Stomach (tissue), 19 donors: ENCODE measurements at places on chromosomes 7 and 10.

DNA sequence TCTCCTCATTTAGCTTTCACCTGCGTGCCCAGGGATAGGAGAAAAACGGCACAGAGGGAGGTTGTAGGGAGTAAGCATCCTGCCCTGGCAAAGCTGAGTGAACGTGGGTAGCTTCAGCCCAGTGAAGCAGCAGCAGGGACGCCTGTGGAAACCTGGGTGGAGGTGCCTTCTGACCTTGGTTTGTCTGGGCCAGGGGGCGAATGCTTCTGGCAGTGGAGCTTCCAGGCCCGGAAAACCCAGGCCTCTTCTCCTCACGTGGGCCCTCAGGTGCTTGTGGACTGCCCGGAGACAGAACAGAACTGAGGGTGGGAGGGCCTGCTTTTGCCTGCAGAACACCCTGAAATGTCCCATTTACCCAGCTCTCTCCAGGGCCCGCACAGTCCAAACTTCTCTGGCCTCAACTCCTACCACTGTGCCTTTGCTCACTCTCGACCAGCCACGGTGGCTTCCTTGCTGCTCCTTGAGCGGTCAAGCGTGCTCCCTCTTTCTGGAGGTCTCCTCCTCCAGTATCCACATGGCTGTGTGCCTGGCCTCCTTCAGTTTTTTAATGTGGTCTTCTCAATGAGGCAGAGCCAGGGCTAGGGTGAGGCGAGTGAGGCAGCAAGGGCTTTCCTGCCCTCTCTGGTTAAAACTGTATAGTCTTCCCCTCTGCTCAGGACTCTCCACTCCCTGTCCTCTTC lies 62.4 kb downstream of the TMEM209 start:
- no peak for DNase-seq

DNA sequence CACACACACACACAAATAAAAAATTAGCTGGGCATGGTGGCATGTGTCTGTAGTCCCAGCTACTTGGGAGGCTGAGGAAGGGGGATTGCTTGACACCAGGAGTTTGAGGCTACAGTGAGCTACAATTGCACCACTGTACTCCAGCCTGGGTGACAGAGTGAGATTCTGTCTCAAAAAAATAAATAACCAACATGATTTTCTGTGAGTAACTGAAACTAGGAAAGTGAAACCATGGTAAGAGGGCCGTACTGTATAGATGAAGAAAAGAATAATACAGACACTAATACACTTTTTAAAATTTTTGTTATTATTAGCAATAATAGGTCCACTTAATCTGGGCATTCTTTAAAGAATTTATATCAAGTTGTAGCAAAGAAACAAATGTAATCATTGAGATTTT lies 170.9 kb downstream of the HGF start:
- no peak for DNase-seq

DNA sequence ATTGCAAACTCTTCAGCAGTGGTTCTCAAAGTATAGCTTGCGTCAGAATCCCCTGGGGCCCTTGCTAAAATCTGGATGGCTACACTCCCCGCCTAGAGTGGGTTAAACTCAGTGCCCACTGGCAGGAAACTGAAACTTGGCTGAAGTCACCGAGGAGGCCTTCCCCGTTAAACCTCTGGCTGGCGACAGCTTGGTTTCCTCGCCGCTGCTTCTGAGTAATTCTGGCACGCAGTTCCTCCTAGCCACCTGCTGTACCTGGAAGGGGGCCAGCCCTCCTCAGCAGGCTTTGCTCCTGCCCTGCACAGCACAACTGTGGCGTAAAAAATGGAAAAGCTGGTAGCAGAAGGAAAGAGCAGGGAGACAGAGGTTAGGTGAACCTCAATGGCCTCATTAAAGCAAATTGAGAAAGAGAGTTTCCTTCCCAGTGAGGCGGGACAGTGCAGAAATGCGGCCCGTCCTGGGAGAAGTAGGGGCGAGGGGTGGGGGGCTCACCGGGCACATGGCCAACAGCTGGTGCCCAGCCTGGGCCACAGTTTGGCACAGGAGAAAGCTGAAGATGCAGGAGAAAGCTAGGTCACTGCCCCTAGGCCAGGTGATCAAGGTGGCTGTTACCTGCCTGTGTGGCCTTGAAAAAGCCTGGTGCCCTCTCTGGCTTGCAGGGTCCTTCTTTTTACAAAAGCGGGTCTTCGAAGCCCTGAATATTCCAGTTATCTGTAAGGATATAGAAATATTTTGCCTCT lies 46.6 kb downstream of the ALOX5 start:
- DNase-seq: peak; percentile 94

GRCh38 chr10:76905251-76905650 lies 732.4 kb downstream of the KCNMA1 start:
- no peak for DNase-seq

DNA sequence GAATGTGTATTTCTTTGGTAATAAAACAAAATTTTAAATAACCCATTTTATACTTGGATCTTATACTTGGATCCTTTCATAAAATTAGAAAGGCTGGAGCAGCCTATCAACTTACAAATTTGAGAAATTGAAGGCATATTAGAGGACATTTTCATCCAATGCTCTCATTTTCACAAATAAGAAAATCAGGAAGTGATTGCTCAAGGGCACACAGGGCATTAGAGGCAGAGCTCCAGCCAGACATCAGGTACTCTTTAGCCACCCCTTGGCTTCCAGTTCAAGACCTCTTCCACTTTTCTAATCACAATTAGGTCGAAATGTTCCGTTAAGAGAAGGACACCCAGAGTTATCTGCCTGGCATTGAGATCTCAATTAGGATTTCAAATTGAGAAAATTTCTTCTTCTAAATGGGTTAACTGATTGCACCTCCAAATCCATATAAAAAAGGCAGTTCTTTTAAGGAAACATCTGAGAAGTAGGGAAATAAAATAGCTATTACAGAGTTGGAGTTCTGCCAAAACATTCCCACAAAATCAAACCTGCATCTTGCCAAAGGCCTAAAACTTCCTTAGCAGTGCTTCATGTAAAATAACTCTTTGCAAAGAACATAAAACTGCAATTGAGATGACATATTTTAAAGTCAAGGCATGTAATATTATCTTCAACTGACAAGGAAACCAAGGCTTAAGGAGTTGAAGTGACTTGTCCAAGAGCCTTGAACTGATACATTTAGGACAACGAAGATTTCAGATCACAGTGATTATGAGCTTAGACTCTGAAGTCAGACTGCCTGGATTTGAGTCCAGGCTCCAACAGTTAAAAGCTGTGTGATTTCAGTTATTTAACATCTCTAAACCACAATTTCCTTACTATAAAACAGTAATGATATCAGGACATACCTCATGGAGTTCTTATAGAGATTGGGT lies 2.4 kb downstream of the ACTA2 start:
- no peak for DNase-seq

DNA sequence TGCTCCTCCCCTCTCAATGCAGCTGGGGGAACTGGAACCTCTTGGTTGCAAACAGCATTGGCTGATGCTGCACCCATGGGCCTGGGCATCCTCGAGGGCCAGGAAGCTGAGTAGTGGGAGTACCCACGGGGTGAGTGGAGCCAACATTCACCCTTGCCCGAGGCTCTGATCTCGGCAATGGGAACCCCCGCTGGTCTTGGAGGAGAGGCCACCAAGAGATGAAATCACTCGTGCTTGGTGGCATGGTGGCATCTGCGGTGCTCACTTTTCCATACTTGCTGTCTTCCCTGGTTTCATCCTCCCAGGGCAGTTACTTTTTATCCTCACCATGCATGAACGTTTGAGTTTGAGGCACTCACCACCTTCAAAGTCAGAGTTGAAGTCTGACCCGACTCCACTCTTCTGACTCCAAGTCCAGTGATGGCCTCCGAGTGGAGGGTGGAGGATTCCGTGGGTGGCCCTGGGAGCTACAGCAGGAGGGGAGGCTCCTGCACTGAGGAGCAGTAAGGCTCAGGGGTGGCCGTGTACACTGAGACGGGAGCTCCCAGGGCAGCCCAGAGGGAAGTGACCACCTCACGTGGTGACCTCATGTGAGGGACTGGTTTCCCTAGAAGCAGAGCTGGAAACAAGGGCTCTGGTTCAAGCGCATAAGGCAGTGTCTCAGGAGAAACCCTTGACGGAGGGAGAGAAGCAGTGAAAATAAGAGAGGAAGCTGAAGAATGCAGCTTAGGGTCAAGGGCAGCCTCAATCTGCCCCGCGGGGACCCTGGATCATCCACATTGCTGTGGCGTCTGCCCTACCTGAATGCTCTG lies 349.1 kb downstream of the TCERG1L start:
- no peak for DNase-seq

DNA sequence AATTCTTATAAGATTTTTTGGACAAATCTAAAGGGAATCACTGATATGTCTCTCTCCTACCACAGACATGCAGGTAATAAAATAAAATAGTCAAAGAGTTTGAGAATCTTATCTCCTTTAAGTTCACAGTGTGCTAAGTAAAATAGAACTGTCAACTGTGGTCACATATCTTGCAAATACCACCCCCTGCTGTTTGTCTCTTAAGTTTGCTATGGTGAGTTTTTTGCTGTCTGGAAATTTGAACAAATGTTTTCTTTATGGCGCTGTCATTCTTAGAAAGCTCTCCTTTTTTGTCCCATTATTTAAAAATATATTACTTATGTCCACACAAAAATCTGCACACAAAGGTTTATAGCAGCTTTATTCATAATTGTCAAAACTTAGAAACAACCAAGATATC lies 19.6 kb downstream of the GIMAP5 start:
- peak; percentile 53 for DNase-seq

DNA sequence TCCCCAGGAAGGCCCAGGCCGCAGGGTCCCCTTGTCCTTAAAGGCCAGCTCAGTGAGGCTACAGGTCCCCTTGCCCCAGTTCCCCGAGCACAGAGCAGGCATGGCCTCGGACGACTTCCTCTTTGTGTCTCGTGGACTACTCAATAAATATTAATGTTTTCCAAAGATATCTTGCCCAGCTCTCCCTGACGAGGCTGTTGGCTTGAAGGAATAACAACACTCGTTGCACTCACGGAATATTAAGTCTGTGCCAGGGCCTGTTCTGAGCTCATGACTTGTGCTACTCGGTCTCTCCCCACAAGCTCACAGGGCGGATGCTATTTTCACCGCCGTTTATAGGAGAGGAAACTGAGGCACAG lies 68.2 kb downstream of the CUX1 start:
- no peak for DNase-seq

- no peak for DNase-seq
Observed at GRCh38 chr10:70544431-70545340, 57.9 kb downstream of the PRF1 start.

DNA sequence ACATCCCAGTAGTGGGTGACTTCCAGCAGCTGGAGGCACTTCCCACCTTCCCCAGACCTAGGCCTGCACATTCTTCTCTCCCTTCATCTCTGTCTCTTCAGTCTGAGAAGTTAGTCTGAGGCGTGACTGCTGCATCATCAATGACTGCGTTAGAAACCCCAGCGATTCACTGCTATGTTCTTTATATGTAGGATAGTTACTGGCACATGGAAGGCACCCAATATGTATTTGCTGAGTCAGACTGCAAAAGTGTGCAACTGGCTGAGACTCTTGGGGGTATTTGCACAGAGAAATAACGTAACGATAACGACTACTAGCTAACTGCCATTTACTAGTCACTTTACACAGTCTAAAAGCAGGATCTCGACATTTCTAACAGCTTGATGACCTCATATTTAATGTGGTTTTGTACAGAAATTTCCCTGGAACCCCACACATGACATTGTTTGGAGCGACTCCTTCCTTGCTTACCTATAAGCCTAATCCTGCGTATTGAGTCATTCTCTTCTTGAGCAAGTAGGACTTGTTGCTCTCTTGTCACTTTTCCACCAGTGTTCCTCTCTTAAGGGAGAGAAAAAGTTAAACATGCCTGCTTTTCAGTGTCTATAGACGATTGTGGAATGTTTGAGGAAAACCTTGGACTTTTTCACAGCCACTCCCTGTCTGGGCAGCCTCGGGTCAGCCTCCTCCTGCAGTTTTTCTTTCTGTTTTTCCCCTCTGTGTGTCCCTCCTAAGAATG lies 45.5 kb downstream of the THNSL1 start:
- no peak for DNase-seq

DNA sequence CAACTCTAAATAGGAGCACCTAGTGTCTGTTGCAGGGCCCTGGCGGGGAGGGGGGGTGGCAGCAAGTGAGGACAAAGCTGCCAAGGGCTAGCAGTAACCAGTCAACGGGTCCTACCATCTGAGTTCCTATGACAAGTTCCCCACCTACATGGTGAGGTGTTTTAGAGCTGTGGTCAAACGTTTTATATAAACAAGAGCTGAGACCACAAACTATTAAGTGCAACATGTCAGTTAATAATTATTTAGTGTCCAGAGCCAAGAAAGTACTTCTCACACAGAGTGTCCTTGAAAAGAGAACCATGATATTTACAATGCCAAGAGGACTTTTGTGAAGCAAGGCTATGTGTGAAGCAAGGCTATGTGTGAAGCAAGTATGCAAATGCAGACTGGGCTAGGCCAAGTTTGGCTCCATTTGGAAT lies 434.7 kb downstream of the TNS3 start:
- DNase-seq: no peak

- peak; percentile 91 for DNase-seq
Observed at GRCh38 chr10:101012525-101013364, 13.1 kb downstream of the LZTS2 start.

GRCh38 chr10:56622335-56622973 lies 261.4 kb upstream of the ZWINT start:
- DNase-seq: peak; percentile 14

DNA sequence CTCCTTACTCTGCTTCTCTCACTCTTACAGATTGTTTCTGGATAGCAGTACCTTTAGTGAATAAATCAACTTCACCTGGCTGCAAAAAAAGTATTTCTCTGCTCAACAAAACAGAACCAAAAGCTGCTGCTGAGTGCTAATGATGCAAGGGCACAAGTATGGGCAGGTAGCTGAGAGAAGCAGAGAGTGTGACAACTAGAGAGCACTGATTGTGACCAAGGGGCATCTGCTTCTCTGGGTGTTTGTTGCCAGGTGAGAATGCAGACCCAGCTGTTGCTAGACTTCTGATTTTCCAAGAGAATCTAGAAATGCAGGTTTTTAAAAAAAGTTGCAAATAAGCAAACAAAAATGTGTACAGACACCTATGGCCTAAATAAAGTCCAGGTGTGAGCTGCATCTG lies 25.3 kb upstream of the PPIF start:
- DNase-seq: no peak

- DNase-seq: peak; percentile 63
Observed at GRCh38 chr7:116316838-116317628, 106.7 kb downstream of the TES start.

DNA sequence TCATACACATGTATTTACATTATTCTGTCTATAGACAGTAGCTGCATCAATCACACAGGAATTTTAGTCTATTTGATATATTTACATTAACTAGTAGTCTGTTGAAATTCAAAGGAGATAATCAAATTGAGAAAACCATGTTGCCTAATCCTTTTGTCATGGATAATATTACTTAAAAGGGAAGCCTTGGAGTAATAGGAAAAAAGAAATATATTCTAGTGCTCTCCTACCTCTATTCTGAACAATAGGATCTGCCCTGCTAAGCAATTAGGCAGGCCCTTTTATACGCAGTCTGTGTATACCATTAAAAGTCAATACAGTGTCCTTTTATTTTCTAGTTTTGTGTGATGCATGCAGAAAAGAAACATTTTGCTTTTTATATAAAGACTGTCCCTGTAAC lies 24.5 kb downstream of the UMAD1 start:
- no peak for DNase-seq

- no peak for DNase-seq
Observed at GRCh38 chr7:135731-136645, 56.4 kb upstream of the FAM20C start.

GRCh38 chr10:113893570-113893969 lies 39.1 kb downstream of the NHLRC2 start:
- no peak for DNase-seq

GRCh38 chr10:68489919-68490318 lies 18.1 kb upstream of the DNA2 start:
- no peak for DNase-seq

GRCh38 chr7:100957832-100958421 lies 8.6 kb downstream of the MUC3A start:
- DNase-seq: no peak
